ENCODE measurements at places on chromosomes 12 and 14.

- DNase-seq, result no peak
These were observed 265.5 kb downstream of the ATP23 start for GRCh38 chr12:58206876-58207275.

DNA sequence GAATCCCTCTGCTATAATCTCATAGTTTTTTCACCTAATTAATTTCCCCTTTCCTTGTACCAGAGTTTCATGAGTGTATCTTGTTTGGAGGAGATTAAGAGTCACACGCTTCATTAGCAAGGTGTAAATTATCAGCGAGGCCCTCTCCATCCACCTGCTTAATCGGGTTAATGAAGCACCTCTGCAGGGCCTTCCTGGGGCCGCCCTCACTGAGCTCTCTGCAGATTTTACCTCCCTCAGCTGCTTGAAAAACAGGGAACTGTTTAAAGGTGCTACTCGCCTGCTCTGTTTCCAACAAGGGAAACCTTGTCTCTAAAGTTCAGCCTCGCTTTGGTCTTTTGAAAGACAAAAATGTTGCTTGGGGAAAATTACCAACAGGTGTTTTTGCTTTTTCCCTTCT, 35.8 kb downstream of the OTX2 start:
- no peak for DNase-seq

GRCh38 chr12:114666746-114667668, 17.0 kb downstream of the TBX3 start:
- DNase-seq, result no peak

DNA sequence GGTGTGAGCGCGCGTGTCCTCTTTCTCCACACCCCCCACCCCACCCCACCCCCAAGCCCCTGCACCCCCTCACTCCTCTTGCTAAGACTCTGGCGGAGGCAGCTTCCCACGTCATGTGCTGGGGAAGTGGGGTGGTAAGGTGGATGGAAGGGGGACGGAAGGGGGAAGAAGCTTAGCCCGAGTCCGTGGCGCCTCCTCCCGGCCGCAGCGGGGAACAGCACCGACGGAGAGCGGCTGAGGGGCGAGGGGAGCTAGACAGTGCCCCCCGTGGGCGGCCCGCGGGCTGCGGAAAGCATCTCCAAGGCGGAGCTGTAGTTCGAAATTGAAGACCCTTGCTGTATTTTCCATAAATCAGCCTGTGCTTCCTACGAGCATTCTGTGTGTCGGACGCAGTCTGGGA, 588 bp upstream of the GRIN2B start:
- DNase-seq, result no peak

- DNase-seq, result no peak
These were observed 94.6 kb downstream of the PPM1A start for GRCh38 chr14:60343571-60344071.

DNA sequence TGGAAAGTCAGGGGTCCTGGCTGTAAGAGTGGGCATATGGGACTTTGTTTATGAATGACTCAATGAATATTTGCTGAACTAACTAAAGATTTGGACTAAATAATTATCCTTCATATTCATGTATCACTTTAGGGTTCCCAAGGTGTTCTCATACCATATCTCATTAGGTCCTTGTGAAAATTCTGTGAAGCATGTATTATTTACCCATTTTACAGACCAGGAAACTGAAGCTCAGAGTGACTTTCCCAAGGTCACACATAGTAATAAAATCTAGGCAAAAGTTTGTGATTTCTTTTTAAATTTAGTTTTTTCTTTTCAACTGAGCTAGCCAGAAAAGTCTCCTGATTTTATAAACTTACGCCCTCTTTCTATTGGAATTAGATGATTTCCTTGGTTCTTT, 9.4 kb downstream of the PDE1B start:
- DNase-seq, result no peak

GRCh38 chr12:106492857-106493256, 89.9 kb upstream of the RFX4 start:
- no peak for DNase-seq

- DNase-seq, result no peak
These were observed at the start of gene BMAL2 for GRCh38 chr12:27332714-27333402. BMAL2 (plus strand) TSS chr12:27332836; CDS start chr12:27333073, 237 bp downstream.

- DNase-seq, result no peak
These were observed 601 bp downstream of the COX14 start for GRCh38 chr12:50112456-50113218.

- DNase-seq, result no peak
These were observed 72.0 kb downstream of the RIMBP2 start for GRCh38 chr12:130644146-130644545.

- DNase-seq, result no peak
These were observed 23.0 kb downstream of the MMAB start for GRCh38 chr12:109550281-109550680.

DNA sequence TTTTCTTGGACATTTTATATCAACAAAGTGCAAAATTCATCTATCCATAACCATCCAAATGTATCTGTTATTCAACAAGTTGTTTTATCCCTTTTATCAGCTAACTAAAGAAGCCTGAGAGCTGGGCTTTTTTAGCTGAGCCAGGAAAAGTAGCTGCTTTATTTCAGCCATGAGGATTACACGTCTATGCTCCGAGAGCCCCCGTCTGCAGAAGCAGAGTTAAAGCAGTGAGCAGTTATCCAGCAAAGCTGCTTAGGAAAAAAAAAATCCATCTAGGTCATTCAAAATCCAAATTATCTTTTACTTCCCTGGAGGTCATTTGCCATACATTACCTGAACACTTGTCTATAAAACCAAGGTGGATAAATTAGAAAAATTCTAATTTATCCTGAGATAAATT, 15.7 kb upstream of the HECTD1 start:
- DNase-seq, result no peak

GRCh38 chr14:78135450-78135891, 34.7 kb upstream of the NRXN3 start:
- DNase-seq, result no peak

DNA sequence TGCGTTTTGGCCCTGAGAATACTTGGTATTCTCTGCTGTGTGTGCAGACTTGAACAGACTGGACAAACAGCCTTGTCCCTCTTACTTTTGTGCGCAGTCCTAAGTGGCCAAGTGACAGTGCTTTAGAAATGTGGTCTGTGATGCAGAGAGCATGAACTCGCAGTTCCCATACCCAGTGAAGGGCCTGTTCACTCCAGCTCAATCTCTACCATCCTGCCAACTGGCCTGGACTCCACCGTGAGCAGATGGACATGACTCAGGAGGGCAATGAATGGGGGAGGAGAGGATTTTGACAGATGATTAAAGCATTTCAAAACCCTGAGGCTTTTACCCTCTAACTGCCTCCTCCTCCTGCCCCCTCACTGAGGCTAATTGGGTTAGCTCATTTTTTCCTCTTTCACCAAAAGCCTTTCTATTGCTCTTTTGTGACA, 62.5 kb upstream of the PYGL start:
- DNase-seq, result no peak

DNA sequence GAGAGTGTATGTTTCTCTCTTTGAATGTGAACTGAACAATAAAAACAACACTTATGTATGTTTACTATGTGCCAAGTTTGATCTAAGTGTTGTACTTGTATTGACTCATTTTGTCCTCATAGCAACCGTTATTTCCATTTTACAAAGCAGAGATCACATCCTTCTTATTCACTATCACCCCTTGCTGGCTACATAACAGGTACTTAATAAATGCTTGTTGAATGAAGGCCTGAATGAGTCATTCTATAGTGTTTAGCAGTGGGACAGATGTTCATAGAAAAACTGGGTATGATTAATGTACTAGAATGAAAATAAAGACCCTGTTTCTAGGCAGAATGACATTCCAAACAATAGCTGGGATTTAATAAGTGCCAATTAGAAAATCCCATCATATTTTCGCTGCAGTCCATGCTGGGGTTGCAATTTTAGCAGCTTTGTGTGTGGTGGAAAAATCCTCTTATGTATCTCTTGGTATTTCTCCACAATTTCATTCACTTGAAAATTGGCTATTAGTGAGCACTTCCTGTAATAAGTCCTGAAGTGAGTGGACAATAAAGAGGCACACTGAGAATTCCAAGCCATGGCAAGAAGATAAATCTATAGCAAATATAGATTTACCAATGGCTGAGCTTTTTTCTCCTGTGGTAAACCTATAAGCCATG, 86.0 kb downstream of the FAR2 start:
- no peak for DNase-seq

- no peak for DNase-seq
These were observed 2.7 kb downstream of the HECTD1 start for GRCh38 chr14:31204593-31205534.

DNA sequence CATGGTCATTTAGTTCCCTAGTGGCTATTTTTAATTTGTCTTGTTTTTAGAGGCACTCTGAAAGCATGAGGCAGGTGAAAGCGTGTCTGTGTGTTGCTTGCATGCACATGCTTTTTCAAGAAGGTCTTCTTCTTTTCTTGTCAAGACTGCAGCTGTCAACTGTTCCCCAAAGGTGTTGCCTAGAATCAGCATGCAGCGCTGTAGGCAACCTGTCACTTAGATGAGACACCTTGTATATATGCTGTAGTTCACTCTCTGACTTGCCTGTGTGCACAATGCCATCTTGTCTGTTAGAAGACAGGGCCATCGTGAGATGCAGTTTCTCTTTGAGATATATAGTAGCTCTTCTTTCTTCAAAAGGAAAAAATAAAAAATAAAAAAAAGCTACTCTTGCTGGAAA, 885.7 kb downstream of the DIO2 start:
- no peak for DNase-seq

GRCh38 chr14:104732355-104732804, 8.4 kb downstream of the ADSS1 start:
- no peak for DNase-seq
